ENCODE measurements at places on chromosomes 3 and 15. TPM values are rescaled to one million over a fixed set of nuclear protein-coding genes. Genes with fewer than 3 reads are reported as not detected.

DNA sequence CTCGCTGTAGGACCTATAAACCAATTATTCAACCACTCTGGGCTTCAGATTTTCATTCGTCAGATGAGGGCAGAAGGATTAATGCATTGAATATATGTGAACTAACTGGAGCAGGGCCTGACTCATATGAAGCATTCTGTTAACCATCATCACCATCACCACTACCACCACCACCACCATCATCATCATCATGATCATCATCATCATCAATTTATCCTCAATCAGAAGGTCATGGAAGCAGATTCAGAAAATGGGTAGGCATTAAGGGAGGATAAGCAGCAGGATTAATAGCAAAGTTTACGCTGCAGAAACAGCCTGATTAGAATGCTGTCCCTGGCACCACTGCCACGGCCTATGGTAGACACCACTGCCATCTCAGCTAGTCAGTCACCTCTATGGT lies 407.5 kb upstream of the THBS1 start:
- H3K27me3 ChIP-seq, result peaks cover 2% of the 10 kb centered on the region
- no peak for DNase-seq
- H3K27ac ChIP-seq, result no peak overlapping the region

The EIF4G1 gene
- 292 TPM for total RNA-seq

The UCN2 gene
- total RNA-seq, result not detected

- no peaks in the 10 kb centered on the region for H3K4me1 ChIP-seq
- no peaks in the 10 kb centered on the region for H3K27me3 ChIP-seq
- H3K36me3 ChIP-seq, result no peaks in the 10 kb centered on the region
- H3K4me3 ChIP-seq, result no peak overlapping the region
- no peak overlapping the region for H3K27ac ChIP-seq
- DNase-seq, result no peak
Measured at GRCh38 chr3:153410517-153410916, 248.5 kb downstream of the RAP2B start.

GRCh38 chr15:29139540-29140459 lies 129.8 kb downstream of the NSMCE3 start:
- H3K36me3 ChIP-seq, result no peaks in the 10 kb centered on the region
- H3K4me1 ChIP-seq, result peaks cover 3% of the 10 kb centered on the region
- no peak for DNase-seq
- no peak overlapping the region for H3K4me3 ChIP-seq
- peaks cover 17% of the 10 kb centered on the region for H3K27me3 ChIP-seq
- H3K27ac ChIP-seq, result no peak overlapping the region

The SLC9C1 gene
- total RNA-seq, result 0.24 TPM

The IL17RE gene
- 0.66 TPM for total RNA-seq

Data from activated B cell treated with CpG ODN at 0.5 μM for 24 hours (primary cell).